ENCODE measurements at places on chromosomes 13 and 19.

- DNase-seq, result no peak
Measured at GRCh38 chr19:17681505-17682125, 6.5 kb downstream of the UNC13A start.

DNA sequence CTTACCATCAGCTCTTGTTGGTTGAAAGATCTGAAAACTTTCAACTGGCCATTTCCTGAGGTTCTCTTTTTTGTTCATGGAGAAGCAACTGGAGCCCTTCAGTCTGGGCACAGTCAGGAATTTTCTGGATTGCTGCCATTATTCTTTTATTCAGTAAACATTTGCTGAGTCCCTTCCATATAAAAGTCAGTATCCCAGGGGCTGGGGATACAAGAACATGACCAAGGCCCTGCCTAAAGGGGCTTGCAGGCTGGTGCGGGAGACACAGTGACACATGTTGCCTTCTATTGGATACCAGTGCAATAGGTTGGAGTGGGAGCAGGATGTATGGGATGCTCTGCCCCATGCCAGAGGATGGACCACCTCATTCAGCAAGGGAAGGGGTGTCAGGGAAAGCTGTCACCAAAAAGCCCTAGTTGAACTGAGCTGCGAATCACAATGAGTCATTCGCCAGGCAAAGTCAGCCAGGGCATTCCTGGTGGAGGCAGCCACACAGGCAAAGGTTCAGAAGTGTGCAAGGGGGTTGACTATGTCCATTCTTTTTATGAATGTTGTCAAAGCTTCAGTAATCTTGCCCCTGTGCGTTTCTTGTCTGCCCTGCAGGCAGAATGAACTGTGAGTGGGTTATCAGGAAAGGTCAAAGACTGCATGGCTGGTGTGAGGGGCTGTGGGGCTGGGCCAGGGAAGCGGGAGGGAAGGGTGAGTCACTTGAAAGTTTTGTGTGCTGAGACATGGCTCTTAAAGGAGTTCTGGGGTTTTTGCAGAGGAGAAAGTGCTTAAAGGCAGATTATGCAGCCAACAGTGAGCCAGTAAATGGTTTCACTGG lies 395.9 kb downstream of the KCNRG start:
- no peak for DNase-seq

GRCh38 chr13:80036845-80037504 lies 304.0 kb downstream of the SPRY2 start:
- no peak for DNase-seq

- DNase-seq, result no peak
Measured at GRCh38 chr13:66266761-66267160, 963.4 kb downstream of the PCDH9 start.

DNA sequence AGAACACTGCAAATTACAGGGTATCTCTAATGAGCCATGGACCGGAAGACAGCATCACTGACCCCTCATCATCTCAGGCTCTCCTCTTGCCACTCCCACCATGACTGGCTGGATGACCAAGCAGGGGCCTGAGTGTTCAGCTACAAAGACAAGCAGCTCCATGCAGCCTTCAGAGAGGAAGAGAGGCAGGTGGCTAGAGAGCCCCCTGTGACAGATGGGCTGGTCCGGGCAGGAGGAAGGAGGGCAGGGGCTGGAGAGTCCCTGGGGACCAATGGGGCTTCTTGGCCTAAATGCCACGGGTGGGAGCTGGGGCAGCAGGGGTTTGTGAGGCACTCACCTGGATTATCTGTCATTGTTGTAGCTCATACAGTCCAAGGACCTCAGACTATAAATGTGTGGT lies 12.8 kb upstream of the RASA3 start:
- DNase-seq, result no peak

- no peak for DNase-seq
Measured at GRCh38 chr19:50255115-50255514, 51.7 kb downstream of the MYH14 start.

DNA sequence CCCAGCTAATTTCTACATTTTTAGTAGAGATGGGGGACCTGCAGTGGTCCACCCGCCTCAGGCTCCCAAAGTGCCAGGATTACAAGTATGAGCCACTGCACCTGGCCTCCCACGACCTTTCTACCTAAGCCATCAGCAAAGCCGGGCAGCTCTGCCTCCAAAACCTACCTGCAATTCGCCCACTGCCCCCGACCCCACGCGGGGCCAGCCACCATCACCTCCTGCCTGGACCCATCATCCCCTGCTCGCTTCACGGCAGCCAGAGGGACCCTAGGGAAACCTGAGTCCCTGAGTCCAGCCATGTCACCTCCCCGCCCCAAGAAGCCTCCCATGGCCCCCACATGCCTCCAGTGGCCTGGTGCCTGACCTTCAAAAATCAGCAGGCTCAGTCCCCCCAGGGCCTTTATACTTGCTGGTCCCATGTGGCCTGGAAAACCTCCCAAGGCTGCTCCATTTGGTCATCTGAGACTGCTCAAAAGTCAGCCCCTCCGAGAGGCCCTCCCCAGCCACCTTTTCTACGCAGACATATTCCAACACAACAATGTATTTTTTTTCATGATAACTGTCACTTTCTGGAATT lies 12.1 kb downstream of the ERCC2 start:
- DNase-seq, result no peak

- DNase-seq, result no peak
Measured at GRCh38 chr13:113548171-113548641, 36.3 kb upstream of the TFDP1 start.

DNA sequence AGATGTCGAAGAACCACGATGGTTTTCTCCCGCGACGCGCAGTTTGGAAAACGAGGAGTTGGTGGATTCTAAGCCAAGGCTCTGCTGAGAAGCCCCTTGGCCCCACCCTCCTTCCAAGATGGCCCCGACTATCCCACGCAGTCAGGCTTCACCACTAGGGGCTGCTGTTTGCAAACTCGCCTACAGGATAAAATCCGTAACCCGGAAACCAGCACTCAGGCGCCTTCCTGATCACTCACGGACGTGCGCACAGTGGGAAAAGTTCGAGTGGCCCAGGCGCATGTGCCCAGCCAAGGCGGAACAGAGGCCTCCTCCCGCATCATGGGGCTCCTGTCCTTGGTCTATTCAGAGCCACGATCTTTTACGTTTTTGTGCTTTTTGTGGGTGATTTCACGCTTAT lies 19.2 kb upstream of the UQCR11 start:
- no peak for DNase-seq

GRCh38 chr13:88285329-88285728 lies 614.2 kb downstream of the SLITRK5 start:
- no peak for DNase-seq

- DNase-seq, result no peak
Measured at GRCh38 chr13:21894091-21894490, 223.2 kb downstream of the FGF9 start.

DNA sequence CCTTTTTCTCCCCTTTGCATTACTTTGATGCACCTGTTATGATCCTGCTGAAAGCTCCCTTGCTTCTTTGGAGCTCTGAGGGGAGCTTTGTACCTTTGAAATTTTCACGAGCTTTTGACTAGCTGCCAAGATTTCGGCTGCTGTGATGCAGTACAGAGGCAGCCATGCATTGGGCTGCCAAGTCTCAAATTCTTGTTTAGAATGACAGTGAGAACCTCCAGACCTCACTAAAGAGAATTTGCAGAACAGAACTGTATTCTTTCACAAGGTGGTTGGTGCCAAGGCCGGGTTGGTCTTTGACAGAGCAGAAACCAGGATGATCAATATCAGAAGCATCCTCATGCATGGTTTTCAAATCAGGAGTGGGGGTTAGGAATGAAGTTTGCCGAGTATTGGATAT lies 414.8 kb downstream of the GPC5 start:
- no peak for DNase-seq

Data from stimulated activated CD4-positive, alpha-beta T cell treated with anti-CD3 and anti-CD28 coated beads, TNF-alpha, amount 100 ng/mL, for 1 hour (primary cell).